IPS DF 6.9 (cell line): ENCODE measurements at places on chromosomes 1 and 21.

GRCh38 chr1:233355841-233356704 lies 28.5 kb downstream of the MAP3K21 start:
- no peak overlapping the region for H3K4me3 ChIP-seq
- no peaks in the 10 kb centered on the region for H3K27me3 ChIP-seq
- H3K4me1 ChIP-seq, result no peaks in the 10 kb centered on the region
- no peak for DNase-seq
- H3K36me3 ChIP-seq, result no peaks in the 10 kb centered on the region
- H3K27ac ChIP-seq, result no peak overlapping the region

DNA sequence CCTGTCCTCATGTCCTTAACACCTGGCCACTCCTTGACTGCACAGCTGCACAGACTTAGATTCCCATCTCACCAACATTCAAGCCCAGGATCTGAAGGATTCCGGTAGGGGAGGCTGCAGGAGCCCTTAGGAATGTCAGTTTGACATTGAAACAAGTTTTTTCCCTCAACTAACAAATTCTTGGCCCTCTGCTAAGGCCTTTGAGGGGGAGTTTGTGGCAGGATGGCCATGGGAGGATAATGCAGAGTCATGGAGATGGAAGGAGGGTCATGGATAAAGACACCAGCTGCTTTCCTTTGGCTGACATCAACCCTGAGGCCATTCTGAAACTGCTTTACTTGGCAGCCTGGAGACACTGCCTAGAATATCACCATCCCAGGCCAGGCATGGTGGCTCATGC lies 63.4 kb upstream of the PPP2R5A start:
- H3K4me1 ChIP-seq, result no peaks in the 10 kb centered on the region; the same call in 1 of the 2 replicates
- DNase-seq, result no peak
- H3K4me3 ChIP-seq, result no peak overlapping the region
- no peaks in the 10 kb centered on the region for H3K27me3 ChIP-seq
- H3K27ac ChIP-seq, result no peak overlapping the region
- no peaks in the 10 kb centered on the region for H3K36me3 ChIP-seq

GRCh38 chr1:204961765-204962419 lies 81.1 kb upstream of the CNTN2 start:
- no peak for DNase-seq
- H3K27me3 ChIP-seq, result no peaks in the 10 kb centered on the region
- H3K4me1 ChIP-seq, result peaks cover 4% of the 10 kb centered on the region; the same call in 1 of the 2 replicates
- H3K36me3 ChIP-seq, result no peaks in the 10 kb centered on the region
- H3K27ac ChIP-seq, result no peak overlapping the region
- H3K4me3 ChIP-seq, result no peak overlapping the region

DNA sequence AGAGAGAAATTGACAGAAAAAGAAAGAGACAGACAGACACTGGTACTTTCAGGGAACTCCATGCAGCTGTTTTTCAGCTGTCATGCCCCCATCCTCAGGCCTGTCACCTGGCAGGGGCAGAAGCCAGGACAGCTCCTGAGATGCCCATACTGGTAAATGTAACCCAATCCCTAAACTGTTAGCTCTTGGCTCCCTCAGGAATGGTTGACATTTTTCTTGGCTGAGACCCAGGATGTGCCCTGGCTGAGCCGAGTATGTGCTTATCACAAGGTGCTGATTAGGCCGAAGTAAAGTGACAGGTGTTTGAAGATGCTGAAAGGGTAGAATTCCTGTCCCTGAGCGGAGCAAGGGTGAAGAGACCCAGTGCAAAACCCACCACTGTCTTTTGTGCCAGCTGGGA lies 50.7 kb downstream of the PGM1 start:
- H3K27me3 ChIP-seq, result no peaks in the 10 kb centered on the region
- no peak for DNase-seq
- H3K27ac ChIP-seq, result no peak overlapping the region

DNA sequence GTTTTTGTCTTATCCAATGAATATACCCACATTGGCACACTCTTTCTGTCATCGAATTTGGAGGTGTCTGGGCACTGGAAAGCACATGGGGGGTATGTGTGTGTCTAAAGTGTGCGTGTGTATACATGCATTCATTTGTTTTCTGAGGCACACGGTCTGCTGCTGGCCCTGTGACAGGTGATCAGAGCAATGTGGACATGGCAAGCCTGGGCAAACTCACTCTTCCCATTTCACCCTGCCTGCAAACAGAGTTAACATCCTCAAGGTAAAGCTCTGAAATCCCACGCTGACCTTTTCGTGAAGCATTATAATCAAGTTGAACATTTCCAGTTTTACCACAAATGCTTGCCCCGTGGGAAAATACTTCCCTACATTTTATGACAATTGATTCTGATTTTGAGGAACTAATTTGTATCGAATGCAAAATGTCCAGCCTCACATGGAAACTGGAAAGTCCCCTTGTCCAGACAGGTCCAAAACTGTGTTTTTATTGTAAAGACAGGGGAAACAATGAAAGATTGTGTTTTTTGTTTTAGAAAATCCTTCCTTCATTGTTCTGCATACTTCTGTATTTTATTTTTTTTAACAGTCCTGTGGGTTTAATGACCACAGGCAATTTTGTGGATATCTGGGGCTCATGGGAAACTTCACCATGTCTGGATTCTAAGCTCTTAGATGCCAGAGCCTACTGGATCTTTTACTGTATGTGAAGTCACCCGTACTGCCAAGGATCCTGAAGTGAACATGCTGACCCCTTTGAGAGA lies 160.9 kb downstream of the PBX1 start:
- no peak overlapping the region for H3K4me3 ChIP-seq
- H3K36me3 ChIP-seq, result no peaks in the 10 kb centered on the region
- no peaks in the 10 kb centered on the region for H3K27me3 ChIP-seq
- peaks cover 1% of the 10 kb centered on the region; the same call in 1 of the 2 replicates for H3K4me1 ChIP-seq
